ENCODE measurements at places on chromosomes 4 and X. TPM values are rescaled to one million over a fixed set of nuclear protein-coding genes. Genes with fewer than 3 reads are reported as not detected.

DNA sequence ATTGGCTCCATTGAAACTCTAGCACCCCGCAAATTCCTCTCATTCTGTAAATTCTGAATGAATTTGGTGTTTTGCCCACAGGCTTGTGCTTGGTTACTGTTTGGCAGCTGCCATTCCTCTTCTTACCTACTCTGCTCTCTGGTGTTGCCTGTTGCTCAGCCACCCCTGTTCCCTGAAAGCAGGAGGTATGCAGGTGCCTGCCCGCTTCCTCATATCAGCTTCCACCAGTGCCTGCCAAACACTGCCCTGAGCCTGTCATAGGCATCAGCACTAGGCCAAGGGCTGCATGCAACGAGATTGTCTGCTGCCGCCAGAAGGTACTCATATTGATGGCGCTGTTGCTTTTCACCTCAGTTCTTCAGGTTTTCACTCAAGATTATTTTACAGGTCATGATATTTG is 978.1 kb downstream of the C4orf33 start:
- H3K36me3 ChIP-seq, result no peaks in the 10 kb centered on the region
- no peak overlapping the region for H3K4me3 ChIP-seq
- no peak overlapping the region for H3K27ac ChIP-seq
- no peak for DNase-seq

AVPR2 gene
- total RNA-seq, result not detected

SFRP2 gene
- total RNA-seq, result not detected

VEGFC gene
- total RNA-seq, result 47.1 TPM

C4orf50 gene
- total RNA-seq, result not detected

WDFY3 gene
- total RNA-seq, result 113 TPM

NLRP2B gene
- not detected for total RNA-seq

DNA sequence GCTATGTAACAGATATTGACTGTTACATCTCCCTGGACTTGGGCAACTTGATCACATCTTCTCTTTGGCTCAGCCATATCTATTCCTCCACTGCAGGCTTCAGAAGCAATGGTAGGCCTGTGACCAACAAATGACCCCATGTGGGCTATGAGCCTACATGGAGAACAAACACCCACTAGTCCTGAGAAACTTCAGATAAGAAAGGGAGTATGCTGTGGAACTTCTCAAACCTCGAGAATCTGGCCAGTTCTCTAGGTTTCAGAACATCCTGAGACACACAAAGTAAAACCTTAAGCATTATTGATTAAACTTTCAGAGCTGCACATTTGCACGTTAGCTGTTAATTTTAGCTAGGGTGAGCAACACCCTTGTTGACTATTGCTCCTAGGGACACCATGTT is 16.3 kb downstream of the RBMX2 start:
- no peaks in the 10 kb centered on the region for H3K27me3 ChIP-seq
- H3K4me1 ChIP-seq, result no peaks in the 10 kb centered on the region
- H3K4me3 ChIP-seq, result no peak overlapping the region

MTNR1A gene
- total RNA-seq, result not detected

VCX3B gene
- total RNA-seq, result not detected

SPON2 gene
- not detected for total RNA-seq

DNA sequence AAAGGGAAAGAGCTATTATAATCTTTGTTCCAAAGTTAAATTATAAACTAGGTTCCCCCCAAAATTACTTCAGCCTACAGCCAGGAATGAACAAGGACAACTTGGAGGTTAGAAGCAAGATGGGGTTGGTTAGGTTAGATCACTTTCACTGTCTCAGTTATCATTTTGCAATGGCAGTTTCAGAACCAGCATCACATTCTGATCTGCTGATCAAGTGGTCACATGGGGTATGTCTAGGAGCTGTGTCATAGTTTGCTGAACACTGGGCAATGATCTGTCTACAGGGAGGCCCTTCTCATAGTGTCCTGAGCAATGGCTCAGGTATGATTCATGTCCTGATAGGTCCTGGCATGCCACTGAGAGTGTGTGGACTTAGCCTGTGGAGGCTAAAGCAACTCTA is 41.6 kb upstream of the XIAP start:
- no peaks in the 10 kb centered on the region for H3K27me3 ChIP-seq
- no peaks in the 10 kb centered on the region for H3K4me1 ChIP-seq
- H3K27ac ChIP-seq, result no peak overlapping the region
- no peak for DNase-seq
- H3K36me3 ChIP-seq, result no peaks in the 10 kb centered on the region

DNA sequence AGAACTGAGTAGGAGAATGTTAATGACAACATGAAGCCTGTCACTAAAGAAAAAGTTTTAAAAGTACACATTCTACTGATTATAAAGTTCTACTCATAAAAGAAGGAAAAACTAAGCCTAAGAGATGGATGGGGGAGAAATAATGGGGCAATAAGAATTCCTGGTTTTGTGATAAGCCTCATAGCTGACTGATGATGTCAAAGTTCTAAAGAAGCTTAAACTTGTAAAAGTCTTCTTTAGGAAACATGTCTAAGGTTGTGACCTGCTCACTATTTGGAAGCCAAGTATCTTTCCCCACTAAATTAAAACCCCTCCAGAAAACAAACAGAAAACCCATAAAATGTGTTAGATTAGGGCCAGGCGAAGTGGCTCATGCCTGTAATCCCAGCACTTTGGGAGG is 232.9 kb upstream of the GIMD1 start:
- no peaks in the 10 kb centered on the region for H3K36me3 ChIP-seq
- H3K4me3 ChIP-seq, result no peak overlapping the region
- H3K27me3 ChIP-seq, result no peaks in the 10 kb centered on the region
- no peaks in the 10 kb centered on the region for H3K4me1 ChIP-seq
- H3K27ac ChIP-seq, result no peak overlapping the region
- no peak for DNase-seq

DNA sequence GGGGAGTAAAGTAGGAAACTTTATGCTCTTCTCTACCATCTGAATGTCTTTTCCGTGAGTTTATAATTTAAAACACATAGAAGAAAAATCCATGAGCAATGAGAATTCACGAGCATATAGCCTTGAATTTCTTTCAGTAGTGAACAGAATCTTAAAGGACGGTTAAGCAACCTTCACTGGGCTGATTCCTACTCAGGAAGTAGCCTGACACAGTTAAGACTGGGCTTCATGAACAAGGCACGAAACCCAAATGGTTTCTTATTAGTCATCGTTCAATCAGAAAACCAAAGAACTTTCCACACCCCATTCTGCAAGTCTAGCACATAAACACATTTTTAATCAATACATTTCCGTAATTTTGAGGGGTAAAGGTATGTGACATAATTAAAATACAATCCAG is 95.8 kb downstream of the SH3KBP1 start:
- H3K4me3 ChIP-seq, result no peak overlapping the region
- no peak overlapping the region for H3K27ac ChIP-seq
- no peak for DNase-seq
- peaks cover 9% of the 10 kb centered on the region for H3K4me1 ChIP-seq
- no peaks in the 10 kb centered on the region for H3K36me3 ChIP-seq
- no peaks in the 10 kb centered on the region for H3K27me3 ChIP-seq

EDA2R gene
- 1.9 TPM for total RNA-seq

VGLL1 gene
- total RNA-seq, result not detected

- no peaks in the 10 kb centered on the region for H3K4me1 ChIP-seq
- H3K36me3 ChIP-seq, result no peaks in the 10 kb centered on the region
These were observed 25.2 kb downstream of the WDR44 start for GRCh38 chrX:118370921-118371624.

DNA sequence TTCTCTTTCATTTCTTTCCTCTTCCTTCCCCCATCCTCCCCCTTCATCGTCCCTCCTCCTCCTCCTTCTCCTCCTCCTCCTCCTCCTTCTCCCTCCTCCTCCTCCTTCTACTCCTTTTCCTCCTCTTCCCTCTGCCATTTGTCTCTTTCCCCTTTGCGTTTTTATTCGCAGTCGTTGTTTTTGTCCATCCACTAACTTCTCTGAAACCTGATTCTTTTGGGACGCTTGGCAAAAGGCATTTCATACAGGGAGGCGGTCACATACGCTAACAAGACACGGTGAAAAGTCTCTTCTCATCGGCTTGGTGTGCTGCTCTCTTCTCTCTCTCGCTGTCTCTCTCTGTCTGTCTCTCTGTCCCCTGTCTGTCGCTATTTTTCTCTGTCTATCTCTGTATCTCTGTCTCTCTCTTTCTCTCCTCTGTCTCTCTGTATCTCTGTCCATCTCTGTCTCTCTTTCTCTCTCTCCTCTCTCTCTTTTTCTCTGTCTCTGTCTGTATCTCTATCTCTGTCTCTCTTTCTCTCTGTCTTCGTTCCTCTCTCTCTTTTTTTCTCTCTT is 5.4 kb upstream of the SHOX start:
- DNase-seq, result no peak
- H3K4me1 ChIP-seq, result no peaks in the 10 kb centered on the region
- H3K4me3 ChIP-seq, result no peak overlapping the region
- H3K36me3 ChIP-seq, result no peaks in the 10 kb centered on the region
- no peak overlapping the region for H3K27ac ChIP-seq

TEX13B gene
- total RNA-seq, result not detected

RADX gene
- total RNA-seq, result 0.09 TPM

INTU gene
- 4.3 TPM for total RNA-seq

ATP7A gene
- total RNA-seq, result 8.7 TPM

DNA sequence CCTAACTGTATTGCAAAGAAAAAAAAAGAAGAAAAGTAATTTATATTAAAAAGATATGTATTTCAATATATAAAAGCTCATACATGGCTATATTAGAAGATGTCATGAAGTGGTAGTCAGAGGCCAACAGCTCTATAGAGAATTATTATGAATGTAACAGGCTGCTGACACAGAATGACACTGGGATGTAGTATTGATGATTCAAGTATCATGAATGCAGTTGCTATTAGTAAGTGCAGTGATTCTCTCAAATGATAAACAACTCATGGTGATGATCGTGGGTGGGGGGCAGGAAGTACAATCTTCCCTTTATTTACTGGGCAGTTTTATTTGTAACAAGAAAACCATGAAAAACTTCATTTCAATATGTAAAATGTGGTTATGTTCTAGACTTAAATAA is 124.6 kb downstream of the COL4A6 start:
- no peaks in the 10 kb centered on the region for H3K4me1 ChIP-seq
- H3K36me3 ChIP-seq, result no peaks in the 10 kb centered on the region
- DNase-seq, result no peak
- no peaks in the 10 kb centered on the region for H3K27me3 ChIP-seq
- H3K4me3 ChIP-seq, result no peak overlapping the region
- no peak overlapping the region for H3K27ac ChIP-seq

DNA sequence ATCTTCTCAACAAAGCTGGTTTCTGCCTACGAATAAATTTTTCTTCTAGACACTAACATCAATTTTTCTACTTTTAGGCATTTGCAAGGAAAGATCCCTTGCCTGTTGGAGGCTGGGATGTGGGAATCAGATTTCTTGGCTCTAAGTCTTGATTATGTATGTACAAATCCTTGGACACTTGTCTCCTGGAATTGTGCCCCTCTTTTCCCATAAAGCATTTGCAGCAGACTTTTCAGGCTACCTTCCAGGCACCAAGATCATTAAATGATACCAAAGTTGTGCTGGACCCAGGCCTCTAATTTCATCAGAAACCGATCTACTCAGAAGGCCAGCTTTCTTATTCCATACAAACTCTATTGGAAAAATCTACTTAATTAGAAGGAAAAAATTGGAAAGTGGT is 339.5 kb upstream of the DIPK2B start:
- no peak for DNase-seq
- no peak overlapping the region for H3K4me3 ChIP-seq
- no peaks in the 10 kb centered on the region for H3K36me3 ChIP-seq
- no peaks in the 10 kb centered on the region for H3K4me1 ChIP-seq
- no peaks in the 10 kb centered on the region for H3K27me3 ChIP-seq
- H3K27ac ChIP-seq, result no peak overlapping the region

- no peak overlapping the region for H3K27ac ChIP-seq
- H3K4me3 ChIP-seq, result no peak overlapping the region
- no peaks in the 10 kb centered on the region for H3K27me3 ChIP-seq
- H3K36me3 ChIP-seq, result no peaks in the 10 kb centered on the region
- no peaks in the 10 kb centered on the region for H3K4me1 ChIP-seq
These were observed 76.0 kb downstream of the INTS6L start for GRCh38 chrX:135596495-135596894.

DNA sequence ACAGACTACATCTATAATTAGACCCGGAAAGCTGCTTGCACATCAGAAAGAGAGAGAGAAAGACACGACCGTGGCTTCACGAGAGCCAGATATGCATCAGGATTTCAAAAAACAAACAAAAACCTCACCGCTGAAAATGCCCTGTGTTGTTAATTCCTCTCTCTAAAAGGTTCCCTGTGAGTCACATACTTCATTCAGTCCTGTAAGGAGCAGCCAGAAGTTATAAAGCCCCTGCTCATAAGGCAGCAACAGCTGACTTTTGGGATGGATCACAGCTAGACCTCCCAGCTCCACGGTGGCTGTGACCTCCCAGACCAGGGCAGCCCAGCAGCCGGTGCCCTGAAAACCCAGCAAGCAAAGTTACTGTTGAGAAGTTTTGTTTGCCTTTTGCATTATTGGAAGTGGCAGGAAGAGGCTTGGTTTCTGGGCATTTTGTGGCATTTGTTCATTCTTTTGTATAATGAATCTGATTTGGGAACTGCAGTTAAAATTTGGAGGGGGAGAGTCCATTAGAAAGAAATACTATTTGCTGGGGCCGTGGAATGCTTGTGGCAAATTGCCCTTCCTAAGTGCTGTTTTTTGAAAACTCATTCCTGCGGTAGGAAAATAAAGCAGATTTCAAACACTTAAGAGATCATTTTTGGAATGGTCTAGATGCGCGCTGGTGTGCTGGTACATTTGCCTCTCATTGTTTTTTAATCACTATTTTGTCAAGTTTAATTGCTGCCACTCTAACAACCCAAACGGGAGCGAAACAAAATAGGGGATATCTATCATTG is 520.4 kb downstream of the BCOR start:
- H3K36me3 ChIP-seq, result no peaks in the 10 kb centered on the region
- no peak overlapping the region for H3K27ac ChIP-seq
- no peak for DNase-seq
- no peaks in the 10 kb centered on the region for H3K4me1 ChIP-seq

GRCh38 chrX:43882294-43882681 is at the start of gene MAOB:
Gene MAOB, minus strand, starts transcription at chrX:43882450. Its CDS starts 151 bp downstream, at chrX:43882299.
- no peak within 1 kb of the TSS for H3K4me3 ChIP-seq
- peaks cover 10% of the 10 kb centered on the region for H3K27me3 ChIP-seq
- H3K36me3 ChIP-seq, result no peaks in the 10 kb centered on the region
- H3K27ac ChIP-seq, result no peak within 1 kb of the TSS
- DNase-seq, result no peak
- H3K4me1 ChIP-seq, result no peaks in the 10 kb centered on the region

CPE gene
- total RNA-seq, result 8.1 TPM

GRCh38 chr4:102751941-102752340 is 8.8 kb downstream of the MANBA start:
- no peak for DNase-seq
- no peaks in the 10 kb centered on the region for H3K4me1 ChIP-seq
- no peaks in the 10 kb centered on the region for H3K36me3 ChIP-seq

- H3K27ac ChIP-seq, result no peak overlapping the region
- DNase-seq, result no peak
- no peaks in the 10 kb centered on the region for H3K4me1 ChIP-seq
- H3K36me3 ChIP-seq, result peaks cover 5% of the 10 kb centered on the region
These were observed 18.3 kb downstream of the FBXL5 start for GRCh38 chr4:15636818-15637217.

DNA sequence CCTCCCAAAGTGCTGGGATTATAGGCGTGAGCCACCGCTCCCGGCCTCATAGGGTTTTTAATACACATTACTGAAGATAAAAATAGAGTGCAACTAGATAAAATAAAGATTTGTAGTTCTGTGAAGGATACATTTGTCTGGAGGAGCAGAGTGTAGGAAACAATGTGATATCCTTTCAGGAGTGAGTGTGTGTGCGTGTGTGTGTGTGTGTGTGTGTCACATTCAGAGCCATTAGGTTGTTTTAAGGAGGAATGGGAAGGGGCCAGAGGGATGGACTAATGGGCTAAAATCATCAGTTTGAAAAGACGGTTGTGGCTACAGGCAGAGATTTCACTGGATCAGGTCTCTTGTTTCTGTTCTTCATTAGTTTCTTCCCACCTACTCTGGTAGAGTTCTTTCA is 40.0 kb downstream of the RBPJ start:
- no peak overlapping the region for H3K4me3 ChIP-seq
- H3K27me3 ChIP-seq, result no peaks in the 10 kb centered on the region
- no peak for DNase-seq
- no peak overlapping the region for H3K27ac ChIP-seq
